Stimulated activated CD4-positive, alpha-beta T cell treated with anti-CD3 and anti-CD28 coated beads, Interleukin-15, amount 100 ng/mL, for 1 hour (primary cell): ENCODE measurements at places on chromosomes 2 and 18.

DNA sequence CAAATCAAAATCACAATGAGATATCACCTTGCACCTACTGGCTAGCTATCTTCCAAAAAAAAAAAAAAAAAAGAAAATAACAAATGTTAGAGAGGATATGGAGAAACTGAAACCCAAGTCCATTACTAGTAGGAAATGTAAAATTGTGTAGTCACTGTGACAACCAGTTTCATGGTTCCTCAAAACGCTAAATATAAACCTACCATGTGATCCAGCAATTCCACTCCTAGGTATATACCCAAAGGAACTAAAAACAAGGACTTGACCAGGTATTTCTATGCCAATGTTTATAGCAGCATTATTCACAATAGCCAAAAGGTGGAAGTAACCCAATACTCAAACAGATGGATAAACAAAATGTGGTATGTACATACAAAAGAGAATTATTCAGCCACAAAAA, 11.7 kb upstream of the SCRN3 start:
- DNase-seq: no peak

GRCh38 chr2:37230581-37230980, 815 bp downstream of the CEBPZ start:
- no peak for DNase-seq

DNA sequence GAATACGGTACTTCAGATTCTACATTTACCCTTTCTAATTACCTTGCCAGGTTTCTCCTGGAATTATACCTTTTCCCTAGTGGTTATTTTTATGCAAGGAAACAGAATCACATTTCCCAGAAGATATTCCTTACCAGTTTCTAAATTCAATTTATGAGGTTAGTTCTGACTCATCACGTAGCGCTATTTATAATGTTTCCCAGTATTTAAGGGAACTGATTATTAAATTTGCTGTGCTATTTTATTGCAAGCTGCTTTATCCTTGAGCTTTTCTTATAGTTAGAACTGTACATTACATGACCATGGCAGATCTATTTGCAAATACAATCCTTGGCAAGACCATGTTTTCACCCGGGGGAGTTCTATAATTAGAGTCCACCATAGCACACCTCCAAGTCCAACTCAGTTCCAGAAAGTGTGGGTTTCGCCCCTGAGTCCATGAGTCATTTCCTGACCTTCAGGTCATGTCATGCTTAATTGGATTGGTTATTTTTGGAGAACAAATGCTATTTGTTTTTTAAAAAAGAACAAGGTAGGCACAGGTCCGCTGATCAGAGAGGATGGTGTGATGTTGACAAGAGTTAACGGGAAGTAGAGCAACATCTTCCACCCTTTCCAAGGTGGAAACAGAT, 126.6 kb downstream of the ZNF532 start:
- DNase-seq: no peak

- DNase-seq: no peak
These were observed 27.0 kb upstream of the MTX2 start for GRCh38 chr2:176242276-176242675.

- DNase-seq: no peak
These were observed 212.7 kb downstream of the PLCL1 start for GRCh38 chr2:198017068-198017467.

DNA sequence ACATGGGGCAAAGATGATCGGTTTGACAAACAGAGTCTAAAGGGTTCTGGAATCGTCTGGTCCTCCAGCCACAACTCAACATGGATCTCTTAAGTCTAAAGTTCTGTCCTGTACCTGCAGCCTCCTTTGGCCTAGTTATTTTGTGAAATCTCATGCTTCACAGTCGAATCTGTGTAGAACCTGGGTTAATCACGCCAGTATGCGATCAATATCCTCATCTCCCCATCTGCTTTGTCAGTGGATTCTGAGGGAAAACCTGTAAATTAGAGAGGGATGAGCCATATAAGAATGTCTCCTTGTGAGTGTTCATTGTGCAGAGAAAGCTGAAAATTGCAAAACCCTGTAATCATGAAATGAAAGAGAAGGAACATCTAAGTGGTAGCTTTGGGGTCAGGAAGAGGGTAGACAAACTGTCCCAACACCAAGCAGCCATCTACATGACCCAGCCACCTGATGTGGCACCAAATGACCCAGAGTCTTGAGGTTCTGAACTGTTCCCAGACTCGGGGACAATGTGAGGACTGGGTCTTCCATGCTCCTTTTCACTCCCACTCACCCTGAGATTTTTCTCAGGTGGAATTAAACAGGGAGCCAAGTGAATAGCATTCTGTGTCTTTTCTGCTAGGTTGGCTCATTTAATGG, 175.6 kb downstream of the ALPK2 start:
- no peak for DNase-seq

GRCh38 chr2:8628179-8628865, 53.5 kb upstream of the ID2 start:
- no peak for DNase-seq

GRCh38 chr2:187453078-187453641, 5.1 kb upstream of the CALCRL start:
- DNase-seq: no peak

DNA sequence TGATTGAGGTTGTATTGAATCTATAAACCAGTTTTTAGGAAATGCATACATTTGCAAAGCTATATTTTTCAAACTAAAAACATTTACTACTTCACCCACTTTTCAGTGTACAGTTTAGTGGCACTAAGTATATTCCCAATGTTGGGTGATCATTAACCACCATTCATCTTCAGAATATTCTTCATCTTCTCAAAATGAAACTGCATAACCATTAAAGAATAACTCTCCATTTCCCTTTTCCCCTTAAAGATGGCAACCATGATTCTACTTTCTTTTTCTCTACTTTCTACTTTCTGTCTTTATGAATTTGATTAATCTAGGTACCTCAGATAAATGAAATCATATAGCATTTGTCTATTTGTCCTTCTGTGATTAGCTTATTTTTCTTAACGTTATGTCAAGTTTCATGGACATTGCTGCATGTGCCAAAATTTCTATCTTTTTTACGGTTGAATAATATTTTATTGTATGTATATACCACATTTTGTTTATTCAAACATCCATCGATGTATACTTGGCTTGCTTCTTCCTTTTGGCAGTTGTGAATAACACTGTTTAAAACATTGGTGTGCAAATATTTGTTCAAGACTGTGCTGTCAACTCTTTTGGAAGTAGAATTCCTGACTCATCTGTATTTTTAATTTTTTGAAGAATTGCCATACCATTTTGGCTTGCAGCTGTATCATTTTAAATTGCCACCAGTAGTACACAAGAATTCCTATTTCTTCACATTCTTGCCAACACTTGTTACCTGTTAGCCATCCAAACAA, 104.9 kb downstream of the RPRM start:
- DNase-seq: no peak
